SK-MEL-5 (cell line): ENCODE measurements at places on chromosomes 13 and 19.
A peak's percentile ranks its signal among the peaks of the same experiment; 100 is the strongest.

GRCh38 chr13:99647596-99647985 is 146.3 kb downstream of the TM9SF2 start:
- no peak for DNase-seq

DNA sequence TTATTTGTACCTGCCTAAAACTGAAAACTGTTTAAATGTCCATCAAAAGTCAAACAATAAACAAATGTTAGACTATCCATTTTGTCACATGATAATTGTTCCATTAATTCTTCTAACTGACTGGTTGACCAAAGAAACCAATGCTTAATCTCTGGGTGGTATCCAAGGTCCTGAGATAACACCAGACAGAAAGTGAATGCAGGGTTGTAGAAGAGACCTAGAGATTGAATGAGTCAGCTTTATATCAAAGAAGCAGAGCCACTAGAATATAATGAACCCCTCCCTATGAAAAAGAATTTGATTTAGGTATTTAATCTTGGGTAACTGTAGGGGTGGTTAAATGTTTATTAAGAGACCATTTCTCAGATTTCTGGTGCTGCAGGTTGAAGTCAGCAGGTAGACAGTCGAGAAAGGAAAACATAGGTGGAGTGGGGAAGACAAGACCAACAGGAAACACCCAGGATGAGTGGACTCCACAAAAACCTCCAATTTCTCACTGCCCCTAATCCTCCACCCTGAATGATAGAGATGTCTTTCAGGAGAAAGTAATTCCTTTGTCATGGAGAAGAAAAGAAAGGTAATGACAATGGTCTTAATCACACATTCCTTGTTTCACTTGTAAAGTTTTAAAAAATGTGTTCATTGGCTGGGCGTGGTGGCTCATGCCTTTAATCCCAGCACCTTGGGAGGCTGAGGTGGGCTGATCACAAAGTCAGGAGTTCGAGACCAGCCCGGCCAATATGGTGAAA is 536.4 kb downstream of the IRS2 start:
- DNase-seq, result no peak

DNA sequence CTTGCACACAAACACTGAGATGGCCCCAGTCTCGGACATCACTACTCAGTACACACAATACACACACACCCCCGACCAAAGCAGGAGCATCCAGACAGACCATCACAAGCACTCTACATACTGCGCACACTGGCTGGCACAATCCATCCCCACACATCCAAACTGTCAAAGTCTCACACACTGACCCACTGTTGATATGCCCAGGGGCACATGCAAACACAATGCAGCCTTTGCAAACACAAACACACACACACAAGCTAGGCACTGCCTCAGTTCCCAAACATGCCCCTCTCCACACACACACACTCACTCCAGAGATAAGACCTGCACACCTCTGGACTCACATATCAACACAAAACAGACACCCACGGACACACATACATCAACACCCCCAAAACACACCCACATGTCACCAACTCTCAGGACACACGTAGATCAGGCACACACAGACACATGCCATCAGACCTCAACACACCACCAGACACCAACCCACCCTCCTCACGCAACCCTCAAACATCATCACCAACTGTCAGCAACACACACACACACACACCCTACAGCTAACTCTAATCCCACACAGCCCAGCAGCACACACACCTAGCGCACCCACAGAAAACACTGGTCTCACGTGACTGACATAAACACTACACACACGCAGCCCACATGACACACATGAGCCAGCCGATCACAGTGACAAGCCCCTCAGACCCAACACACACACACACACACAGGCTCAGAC is 1.9 kb downstream of the BBC3 start:
- peak; percentile 73 for DNase-seq

- DNase-seq, result peak; percentile 66
These were observed 30.9 kb downstream of the MLLT1 start for GRCh38 chr19:6248844-6249243.

DNA sequence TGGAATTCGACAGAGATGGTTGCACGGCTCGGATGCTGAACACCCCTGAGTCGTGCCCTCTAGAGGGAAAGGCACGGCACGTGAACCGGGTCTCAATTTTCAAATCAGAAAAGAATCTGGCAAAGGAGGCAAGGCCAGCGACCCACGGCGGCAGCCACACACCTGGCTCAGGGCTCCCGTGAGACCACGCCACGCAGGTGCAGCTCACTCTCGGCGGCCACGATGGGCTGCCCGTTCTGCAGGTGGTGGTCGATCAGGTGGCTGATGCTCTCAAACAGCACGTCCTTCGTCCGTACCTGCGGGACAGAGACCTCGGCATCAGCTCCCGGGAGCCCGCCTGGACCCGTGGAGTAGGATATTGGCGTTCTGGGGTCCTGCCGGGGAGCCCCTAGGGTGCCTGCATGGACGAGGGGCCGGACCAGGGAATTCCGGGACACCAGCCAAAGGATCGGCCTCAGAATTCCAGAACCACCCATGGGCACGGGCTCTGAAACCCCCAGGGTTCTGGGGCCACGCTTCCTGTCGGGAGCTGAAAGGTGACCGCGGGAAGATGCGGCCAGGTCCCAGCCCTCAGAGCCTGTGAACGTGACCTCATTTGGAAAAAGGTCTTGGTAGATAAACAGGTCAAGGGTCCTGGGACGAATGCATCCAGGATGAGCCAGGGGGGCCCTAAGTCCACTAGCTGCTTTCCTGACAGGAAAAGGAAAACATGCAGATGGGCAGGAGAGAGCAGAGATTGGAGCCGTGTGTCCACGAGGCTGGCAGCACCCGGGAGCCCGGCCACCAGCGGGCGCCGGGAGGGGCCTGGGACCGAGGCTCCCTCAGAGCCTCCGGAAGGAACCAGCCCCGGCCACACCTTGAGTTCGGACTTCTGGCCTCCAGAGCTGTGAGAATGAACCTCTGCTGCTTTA is 10.1 kb upstream of the C2CD4C start:
- DNase-seq, result no peak

- no peak for DNase-seq
These were observed 250.9 kb upstream of the HTR2A start for GRCh38 chr13:47147812-47148119.

GRCh38 chr19:42831221-42832019 is 48.1 kb downstream of the PSG1 start:
- DNase-seq, result no peak

GRCh38 chr19:39481676-39482075 is 1.0 kb downstream of the TIMM50 start:
- DNase-seq, result no peak

DNA sequence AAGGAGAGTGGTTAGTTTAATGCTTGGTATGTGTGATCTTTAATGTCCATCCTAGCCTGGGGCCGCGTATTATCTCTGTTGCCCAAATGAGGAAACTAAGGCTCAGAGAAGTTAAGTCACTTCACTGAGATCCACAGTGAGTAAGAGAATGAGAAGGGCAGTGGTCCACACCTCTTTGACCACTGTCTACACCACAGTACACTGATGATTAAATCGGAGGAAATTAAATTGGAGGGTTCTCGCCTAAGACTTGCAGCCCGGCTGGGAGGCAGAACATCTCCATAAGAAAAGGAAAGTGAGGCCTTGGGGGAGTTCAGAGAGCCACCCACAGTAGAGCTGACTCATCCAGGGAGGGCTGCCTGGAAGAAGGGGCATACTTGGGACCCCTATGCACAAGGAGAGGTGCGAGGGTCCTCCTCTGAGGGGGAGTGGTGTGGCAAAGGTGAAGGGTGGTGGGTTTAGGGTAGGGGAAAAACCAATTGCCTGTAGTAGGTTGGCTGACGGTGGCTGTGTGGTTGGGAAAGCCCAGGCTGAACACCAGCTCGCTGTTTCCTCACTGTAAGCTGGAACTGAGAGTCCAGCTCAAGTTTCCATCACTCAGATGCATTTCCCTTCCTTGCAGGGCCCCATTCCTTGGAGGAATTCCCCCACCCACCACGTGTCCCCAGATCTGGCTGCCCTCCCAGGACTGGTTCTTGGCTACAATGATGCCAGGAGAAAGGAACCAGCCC is 15.0 kb upstream of the DHRS12 start:
- DNase-seq, result no peak

- no peak for DNase-seq
These were observed 35.6 kb downstream of the TNFRSF19 start for GRCh38 chr13:23605831-23606230.

- DNase-seq, result peak; percentile 1
These were observed 327.4 kb upstream of the ZNF507 start for GRCh38 chr19:32018014-32018413.

DNA sequence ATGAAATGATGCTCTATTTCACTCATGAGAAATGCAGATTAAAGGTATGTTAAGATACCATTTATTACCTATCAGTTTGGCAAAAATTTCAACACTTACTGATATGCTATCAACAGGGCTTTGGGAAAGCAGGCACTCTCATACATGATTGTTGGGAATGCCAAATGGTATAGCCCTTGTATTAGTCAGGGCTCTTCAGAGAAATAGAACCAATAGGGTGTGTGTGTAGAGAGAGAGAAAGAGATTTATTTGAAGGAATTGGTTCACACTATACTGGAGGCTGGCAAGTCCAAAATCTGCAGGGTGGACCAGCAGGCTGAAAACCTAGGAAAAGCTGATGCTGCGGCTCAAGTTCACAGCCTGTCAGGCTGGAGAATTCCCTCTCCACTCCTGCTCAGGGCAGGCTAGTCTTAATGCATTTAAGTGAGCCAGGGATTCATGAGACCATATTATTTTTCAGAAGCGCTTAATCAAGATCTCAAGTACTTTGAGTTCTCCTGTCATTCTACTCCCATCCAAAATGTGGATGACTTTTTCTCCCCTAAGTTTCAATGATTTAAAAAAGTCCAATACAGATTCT is 72.4 kb downstream of the NHLRC3 start:
- DNase-seq, result no peak

DNA sequence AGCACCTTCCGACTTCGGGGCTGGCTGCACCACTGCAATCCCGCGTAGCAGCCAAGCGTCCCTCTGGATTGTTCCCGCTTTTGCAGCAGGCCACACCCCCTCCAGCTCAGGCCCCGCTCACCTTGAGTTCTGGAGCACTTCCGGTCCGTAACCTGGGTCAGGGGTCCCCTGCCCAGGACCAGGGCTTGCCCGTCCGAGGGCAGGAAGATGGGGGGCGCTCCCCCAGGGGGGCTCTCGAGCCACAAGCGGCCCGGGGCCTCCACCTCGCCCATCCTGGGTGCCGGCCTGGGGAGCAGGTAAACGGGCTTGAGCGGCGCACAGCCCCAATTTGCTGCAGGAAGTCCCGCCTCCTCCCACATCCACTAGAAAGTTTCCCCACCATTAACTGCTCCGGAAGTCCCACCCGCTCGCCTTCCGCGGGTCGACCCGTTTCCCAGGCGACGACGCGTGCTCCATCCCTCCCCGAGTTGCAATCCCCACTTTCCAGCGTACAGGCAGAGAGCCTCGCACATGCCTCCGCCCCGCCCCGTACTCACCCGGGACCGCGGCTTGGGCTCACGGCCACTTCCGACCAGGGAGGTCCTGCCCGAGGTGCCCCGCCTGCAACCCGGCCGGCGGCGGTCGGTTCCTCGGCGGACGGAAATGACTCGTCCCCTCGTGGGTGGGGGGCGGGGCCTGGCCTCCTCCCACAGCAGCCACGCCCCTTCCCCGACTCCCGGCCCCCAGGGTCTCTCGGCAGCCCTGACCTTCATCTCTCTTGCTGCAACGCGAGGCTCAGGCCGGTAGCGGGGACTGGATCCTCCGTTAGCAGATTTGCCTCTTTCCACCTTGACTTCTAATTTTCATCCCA is at the start of gene PNKP:
PNKP (minus strand) TSS at position 644 of the 850 bp plus-strand sequence; CDS start at position 272, 372 bp downstream.
- peak; percentile 90 for DNase-seq

- DNase-seq, result no peak
These were observed 298.3 kb upstream of the DACH1 start for GRCh38 chr13:72165276-72165675.

DNA sequence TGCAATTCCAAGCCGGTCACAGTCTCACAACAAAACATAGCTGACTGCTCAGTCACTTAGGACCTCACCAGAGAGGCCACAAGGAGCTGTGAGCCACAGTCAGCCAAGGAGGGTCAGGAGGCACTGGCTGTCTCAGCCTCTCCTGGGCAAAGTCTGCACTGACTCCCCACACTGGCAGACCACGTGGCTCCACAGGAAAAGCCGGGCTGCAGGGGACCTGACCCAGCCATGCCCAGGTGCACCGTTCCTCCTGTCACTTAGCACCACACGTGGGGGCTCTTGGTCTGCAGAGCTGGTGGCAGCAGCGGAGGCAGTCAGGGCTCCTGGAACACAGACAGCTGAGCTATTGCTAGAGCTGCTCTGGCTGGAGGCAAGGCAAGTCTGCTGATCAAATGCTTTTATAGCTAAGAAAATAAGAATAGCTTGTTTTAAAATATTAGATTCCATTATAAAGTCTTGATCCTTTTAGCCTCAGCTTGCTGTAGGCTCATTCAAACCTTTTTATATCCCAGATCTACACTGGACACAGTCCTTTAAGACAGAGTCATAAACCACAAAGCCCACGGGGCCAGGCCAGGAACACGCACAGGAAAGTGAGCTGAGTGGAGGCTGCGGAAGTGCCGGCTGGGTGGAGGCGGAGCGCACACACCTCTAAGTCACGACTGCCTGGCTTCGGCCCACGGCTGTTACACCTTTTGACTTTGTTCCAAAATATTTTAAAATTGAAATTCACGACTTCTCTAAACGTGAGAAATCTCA is 744.1 kb downstream of the UQCRFS1 start:
- DNase-seq, result peak; percentile 15

GRCh38 chr13:101455863-101456262 is 3.4 kb downstream of the ITGBL1 start:
- no peak for DNase-seq

DNA sequence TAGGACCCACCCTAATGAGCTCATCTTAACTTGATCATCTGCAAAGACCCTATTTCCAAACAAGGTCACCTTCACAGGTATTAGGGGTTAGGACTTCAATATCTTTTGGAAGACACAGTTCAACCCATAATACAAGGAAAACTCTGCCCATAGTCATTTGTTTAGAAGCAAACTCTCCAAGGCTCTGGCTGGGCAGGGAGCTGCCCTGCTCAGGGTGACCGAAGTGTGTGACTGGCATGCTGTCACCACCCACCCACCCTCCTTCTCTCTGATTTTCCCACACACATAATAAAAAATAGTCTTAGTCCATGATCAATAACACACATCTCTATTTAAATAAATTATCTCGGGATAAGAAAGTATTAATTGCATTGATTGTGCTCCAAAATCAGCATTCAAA is 161.1 kb downstream of the KCTD15 start:
- no peak for DNase-seq

DNA sequence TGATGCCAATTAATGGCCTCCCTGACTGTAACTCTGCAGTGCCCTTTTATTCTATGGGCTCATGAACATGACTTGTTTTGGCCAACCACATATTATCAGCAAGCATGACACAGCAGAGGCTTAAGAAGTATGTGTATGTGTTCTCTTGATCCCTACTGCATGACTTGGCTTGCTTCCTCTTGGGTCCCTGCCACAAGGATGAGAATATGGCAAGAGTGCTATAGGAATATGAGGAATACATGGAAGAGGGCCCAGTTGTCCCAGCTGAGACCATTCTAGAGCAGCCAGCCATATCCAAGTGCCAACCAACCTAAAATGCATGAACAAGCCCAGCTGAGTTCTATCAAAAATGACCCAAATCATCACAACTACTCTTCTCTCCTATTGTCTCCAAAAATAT is 576.7 kb upstream of the PCDH9 start:
- DNase-seq, result no peak
